ENCODE measurements at places on chromosomes 3 and 15.

DNA sequence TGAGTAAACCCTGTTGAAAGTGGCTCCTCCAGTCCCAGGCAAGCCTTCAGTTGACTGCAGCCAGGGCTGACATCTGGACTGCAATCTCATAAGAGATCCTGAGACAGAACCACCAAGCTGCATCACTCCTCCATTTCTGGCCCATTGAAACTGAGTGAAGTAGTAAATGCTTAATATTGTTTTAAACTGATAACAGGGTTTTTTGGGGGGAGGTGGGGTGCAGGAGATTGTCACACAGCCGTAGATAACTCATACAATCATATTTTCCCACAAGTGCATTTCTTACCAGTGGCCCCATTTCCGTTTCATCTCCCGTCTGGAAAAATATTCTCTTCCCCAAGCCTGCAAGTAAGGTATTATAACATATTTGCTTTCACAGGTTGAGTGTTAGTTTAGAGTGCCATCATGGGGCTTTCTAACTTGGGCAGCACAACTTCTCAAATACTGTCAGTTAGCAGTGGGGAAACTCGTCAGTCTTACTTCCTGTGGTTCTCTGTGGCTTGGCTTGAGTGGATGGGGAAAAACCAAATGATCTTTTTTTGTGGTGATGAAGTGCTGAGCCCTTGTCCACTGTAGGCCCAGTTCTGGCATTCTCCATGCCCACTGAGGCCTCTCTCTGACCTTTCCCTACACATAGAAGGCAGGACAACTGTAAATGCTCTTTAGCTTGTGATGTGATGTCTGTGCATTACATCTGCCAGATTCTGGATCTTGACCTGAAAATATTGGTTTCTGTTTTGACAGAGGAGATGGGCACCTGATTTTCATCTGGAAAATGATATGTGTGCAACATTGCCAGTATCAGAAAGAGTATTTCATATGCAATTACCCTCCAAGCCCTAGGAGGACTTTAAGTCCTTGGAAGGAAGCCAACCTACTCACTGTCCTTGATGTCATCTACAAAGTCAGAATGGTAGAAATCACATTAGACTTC is 90.1 kb upstream of the BHLHE40 start:
- DNase-seq = peak; percentile 46

GRCh38 chr15:62413153-62413552 is 248.1 kb upstream of the C2CD4B start:
- no peak for DNase-seq

- no peak for DNase-seq
Observed at GRCh38 chr15:29883126-29883525, 60.9 kb upstream of the TJP1 start.

DNA sequence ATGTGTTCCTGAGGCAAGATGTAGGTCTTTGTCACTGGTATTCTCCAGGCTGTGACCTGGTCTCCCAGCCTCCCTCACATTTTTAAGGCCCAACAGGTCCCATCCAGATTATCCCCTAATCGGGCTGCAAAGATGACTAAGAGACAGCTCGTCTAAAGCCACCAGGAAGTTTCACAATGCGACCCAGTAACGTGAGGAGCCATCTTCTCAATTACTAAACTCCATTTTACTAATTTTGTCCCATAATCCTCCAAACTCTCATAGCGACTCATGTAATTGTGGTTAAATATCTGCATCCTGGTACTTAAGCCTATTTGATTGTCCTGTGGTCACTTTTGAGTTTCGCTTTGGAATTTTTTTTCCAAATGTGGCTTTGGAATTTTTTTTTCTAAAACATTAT is 8.7 kb upstream of the PLA2G4F start:
- no peak for DNase-seq

GRCh38 chr3:113019182-113020137 is 28.7 kb downstream of the GTPBP8 start:
- peak; percentile 65 for DNase-seq

DNA sequence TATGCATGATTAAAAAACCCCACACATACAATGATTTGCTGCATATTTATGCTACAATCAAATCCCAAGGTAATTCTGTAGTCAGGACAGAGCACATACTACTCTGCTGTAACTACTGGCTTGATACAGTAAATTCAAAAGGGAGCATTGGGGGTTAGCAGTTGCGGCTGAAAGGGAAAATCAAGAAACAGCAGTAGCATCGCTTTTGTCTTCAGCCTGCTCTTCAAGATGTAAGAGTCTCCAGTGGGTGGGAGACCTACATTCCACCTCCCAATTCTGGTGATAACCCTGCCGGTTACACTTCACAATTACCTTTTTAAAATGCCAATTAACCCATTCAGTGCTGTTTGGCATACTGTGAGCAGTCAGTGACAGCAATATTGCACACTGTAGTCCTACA is 259.4 kb downstream of the NR2F2 start:
- DNase-seq = no peak

GRCh38 chr3:140344601-140345205 is 333.2 kb upstream of the TRIM42 start:
- DNase-seq = no peak

DNA sequence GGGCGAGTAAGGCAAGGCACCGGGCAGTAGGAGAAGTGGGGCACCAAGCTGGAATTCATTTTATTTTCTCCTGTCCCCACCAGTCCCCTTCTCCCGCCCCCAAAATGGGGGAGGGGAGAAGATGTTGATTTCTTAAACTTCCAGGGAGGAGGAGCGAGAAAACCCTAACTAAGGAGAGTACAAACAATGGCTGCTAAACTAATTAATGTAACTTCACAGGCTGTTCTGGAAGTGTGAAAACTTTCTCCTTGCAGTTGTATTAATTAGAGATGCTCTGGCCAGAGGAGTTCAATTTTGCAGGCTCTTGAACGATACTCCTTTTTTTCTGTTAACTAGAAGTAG is 11.5 kb downstream of the ZIC4 start:
- no peak for DNase-seq

DNA sequence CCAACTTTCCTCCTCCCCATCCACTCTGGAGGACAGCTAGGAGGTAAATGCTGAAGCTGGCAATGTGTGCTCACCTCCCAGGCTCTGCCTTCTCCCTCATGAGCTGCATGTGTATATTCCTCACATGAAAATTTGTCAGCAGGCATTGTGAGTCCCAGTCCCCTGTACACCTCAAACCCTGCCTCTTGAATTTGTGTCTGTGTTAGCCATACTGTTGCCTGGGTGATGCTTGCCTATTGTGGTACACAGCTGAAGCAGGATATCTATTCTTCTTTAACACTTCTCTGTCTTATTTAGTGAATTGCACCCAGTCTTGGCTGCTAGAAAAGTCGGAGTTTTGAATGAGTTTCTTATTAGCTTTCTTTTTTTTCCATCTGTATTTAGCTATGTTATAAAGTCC is 586.0 kb upstream of the TGFBR2 start:
- no peak for DNase-seq

GRCh38 chr3:67384760-67385397 is 269.5 kb downstream of the SUCLG2 start:
- DNase-seq = peak; percentile 34

- DNase-seq = no peak
Observed at GRCh38 chr15:48680841-48681240, 35.3 kb upstream of the FBN1 start.

- DNase-seq = no peak
Observed at GRCh38 chr15:58459560-58459959, 27.8 kb downstream of the LIPC start.

DNA sequence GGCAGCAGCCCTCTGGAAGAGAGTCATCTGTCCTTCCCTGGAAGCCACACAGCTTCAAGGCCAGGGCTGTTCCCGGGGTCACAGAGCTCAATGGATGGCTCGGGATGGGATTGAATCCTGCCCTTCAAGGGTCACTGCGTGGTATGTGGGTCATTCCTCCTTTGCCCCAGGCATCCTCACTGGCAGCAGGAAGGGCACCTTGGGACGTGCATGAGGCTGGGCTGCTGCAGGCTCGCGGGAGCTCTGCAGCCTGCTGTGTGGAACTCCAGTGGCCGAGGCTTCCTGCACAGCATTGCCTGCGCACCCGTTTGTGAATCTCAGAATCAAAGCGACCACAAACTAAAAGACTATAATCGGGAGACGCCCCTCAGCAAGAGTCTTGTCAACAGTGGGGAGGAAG is 60.7 kb downstream of the PCSK6 start:
- no peak for DNase-seq

GRCh38 chr3:95343767-95344166 is 1280.9 kb downstream of the NSUN3 start:
- DNase-seq = no peak
